GDM1 (cell line): ENCODE measurements at places on chromosomes 1 and 21.

GRCh38 chr1:64721135-64721534, 23.7 kb upstream of the RAVER2 start:
- DNase-seq: no peak

- DNase-seq: no peak
Observed at GRCh38 chr1:156476501-156477298, 23.9 kb downstream of the MEF2D start.

- DNase-seq: no peak
Observed at GRCh38 chr1:178146436-178146835, 52.5 kb downstream of the RASAL2 start.

DNA sequence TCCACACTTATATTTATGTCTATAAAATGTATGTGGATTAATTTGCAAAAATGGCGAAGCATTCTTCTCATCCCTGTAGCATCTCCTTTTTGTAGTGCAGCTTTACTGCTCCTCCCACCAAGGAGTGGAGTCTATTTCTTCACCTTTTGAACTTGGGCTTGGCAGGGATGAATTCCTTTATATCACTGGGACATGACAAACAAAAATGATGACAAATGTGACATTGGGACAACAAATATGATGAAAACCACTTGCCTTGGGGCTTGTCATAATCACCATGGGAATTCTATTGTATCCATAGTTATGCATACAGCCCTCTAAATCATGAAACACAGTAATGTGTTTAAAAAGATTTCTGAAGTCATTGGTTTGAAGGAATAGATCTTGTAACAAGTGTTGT, 155.0 kb downstream of the TNFSF18 start:
- no peak for DNase-seq

DNA sequence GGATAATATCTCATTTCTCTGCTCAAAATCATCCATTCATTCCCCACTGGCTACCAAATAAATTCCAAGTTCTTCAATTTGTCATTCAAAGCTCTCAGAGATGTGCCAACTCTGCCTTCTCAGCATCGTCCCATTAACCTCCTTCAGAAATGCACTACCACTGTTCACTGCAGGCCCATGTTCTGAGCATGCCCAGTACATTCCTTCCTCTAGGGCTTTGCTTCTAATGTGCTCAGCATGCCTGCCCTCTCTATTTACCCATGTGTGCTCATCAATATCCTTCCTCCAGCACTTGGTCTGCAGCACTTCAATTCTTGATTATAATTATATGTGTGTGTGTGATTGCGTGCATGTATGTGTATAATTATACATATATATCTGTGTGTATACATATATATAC, 36.1 kb upstream of the RGS8 start:
- no peak for DNase-seq

GRCh38 chr1:3441410-3441847, 13.0 kb upstream of the ARHGEF16 start:
- no peak for DNase-seq

DNA sequence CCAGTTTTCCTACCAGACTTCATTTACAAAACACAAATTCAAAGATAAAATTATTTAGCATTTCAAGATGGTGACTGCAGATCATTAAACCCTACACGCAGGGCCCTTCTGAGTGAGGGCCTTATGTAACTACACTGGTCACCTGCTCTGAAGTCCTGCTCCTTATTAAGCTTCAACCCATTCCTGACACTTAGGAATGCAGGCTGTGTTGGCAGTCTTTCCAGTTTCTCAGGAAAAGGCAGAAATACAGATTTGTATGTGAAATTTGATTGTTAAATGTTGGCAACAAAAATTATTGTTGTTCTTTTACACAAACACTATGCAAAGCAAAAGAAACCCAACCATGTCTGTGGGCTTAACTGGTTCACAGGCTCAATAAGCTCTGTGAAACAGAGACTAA, 25.8 kb upstream of the BCAS2 start:
- no peak for DNase-seq

- DNase-seq: no peak
Observed at GRCh38 chr1:22225858-22226589, 83.1 kb upstream of the WNT4 start.

DNA sequence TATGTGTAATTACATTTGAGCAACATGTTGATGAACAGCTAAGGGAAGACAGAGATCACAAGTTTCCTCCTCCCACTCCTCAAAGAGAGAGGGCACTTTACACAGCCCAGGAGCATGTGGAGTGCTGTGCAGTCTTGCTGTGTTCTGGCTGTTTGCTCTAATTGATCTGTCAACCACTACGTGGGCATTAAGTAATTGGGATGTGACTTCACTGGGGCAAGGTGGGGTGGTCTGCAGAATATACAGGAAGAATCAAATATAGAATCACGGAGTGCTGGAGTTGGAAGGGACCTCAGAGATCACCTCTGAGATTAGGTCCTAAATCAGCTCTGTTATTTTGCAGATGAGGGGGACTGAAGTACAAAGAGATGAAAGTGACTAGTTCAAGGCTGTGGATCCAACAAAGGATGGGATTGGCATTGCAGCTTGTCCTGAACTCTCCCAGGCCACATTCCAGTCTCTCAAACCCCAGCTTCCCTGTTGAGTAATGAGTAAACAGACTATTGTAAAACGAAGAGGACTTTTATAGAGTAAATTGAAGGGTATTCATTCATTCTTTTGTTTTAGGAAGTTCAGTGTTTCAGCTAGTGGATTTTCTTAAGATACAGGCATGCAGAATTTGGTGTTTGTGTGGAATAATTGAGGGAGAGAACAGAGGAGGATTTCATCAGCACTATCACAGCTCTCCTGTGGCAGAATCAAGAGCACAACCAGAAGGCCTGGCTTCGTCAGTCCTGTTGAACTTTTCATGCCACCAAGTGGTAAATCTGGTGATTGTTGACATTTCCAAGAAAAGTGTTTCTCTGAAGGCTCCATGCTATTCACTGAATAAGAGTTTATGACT, 22.4 kb downstream of the NOS1AP start:
- DNase-seq: no peak

DNA sequence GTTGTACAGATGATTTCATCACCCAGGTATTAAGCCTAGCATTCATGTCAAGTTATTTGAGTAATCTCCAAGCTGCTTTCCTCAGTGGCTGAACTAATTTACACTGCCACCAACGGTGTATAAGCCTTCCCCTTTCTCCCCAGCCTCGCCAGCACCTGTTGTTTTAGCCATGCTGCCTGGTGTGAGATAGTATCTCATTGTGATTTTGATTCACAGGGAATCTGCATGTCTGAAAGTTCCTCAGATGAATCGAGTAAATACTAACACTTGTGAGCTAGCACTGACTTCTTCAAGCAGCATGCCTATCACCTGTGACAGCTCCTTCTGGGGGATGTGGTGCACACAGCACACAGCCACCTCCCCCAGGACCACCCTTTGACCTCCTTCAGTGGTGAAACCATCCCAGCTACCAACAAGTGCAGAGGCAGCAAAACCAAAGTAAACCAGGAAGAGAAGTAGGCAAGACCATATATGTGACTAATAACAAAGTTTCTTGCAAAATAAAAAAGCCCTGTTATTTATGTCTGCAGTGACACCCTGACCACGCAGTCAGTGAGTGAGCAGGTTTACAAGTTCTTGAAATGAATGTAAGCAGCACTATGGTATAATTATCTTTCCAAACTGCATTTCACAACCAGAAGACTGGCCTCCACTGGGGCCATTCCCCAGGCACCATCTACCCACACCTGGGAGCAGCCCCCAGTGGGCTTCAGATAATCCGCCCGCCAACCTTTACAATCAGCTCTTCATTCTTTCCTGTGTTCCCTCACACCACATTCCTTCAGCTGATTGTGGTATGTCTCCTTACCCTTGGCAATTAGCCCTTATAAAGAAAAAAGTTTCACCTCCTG, 173.8 kb downstream of the ETS2 start:
- DNase-seq: peak; percentile 21

DNA sequence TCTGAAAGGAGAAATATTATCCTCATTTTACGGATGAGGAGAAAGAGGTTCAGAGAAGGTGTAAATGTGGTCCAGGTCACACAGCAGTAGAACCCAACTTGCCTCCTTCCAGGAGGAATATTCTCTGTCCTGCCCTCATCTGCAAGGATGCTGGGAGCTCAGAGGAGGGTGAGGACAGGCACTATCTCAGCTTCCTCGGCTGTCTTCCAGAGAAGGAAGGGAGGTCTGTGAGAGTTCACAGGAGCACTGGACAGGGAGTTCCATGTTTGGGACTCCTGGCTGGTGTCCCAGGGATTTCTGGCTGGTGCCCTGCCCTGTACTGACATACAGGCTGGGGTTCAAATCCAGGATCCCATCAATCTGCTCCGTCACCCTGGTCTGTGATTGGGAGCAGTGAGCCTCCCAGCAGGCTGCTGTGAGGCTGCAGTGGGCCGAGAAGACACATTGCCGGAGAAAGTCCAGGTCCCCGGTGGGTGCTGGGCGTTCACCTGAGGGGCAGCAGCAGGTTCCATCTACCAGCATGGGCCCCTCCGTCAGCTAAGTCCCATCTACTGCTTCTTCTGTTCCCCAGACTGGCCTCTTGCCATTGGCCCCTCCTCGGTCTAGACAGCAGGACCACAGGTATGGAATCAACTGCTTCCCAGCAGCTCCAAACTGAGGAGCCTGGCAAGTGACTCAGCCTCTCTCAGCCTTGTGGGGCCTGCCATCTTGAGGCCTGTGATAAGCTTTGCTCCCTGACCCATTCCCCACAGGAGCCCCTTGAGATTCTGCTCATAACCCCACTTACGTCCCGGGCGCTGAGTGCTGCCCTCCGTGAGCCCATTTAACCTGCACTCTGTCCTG, 8.5 kb upstream of the BSND start:
- DNase-seq: no peak
